ENCODE measurements at places on chromosomes 11 and 22.

DNA sequence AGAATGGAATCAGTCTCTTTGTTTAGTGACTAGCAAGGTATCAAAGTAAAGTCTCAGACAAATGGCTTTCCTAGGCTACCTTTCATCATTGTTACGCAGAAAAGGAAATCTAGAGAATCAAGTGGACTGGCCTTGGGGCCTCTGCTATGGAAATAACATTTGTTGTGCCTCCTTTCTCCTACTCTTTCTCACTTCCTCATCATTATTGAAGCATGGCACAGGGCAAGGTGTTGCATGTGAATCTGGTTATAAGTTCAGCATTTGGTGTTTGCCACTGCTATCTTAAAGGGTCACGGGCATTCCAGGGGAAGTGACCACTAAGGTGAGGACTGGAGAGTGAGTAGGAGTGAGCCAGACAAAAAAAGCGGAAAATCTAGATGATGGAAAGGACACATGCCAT is 54.9 kb downstream of the GLYATL1 start:
- DNase-seq, result no peak

DNA sequence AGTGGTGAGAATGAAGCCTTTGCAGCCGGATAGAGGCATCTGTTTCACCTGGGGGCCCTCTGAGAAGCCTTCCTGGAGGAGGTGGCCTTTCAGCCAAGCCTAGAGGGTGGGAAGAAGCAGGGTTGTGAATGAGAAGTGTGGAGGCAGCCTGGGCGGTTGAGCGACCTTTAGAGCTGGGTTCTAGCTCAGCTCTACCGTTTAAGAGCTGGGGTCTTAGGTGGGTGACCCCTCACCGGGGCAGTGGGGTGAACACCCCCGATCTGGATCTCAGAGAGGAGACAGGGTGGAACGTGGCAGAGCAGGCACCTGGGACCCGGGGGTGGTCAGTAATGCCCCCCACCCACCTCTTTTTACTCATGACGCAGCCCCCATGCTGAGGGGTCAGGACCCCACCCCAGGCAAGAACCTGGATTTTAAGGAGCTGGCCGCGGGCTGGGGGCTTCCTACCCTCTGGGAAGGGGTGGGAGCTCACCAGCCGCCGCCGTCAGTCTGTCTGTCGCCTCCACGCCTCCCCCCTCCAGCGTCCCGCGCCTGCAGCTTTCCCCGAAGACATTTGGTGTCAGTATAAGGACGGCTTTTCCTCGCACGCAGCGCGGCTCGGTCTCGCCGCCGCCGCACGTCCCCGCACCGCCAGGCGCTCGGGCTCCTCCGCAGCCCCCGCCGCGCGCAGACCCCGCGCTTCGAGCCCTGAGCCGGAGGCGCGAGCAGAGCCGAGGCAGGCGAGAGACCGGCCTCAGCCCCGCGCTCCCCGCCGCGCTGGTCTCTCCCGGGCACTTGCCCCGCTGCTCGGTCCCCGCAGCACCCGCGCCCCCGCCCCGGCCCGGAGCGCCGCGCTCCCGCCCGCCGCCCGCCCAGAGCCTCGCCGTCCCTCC is 13.3 kb upstream of the CACNA1I start:
- no peak for DNase-seq

- no peak for DNase-seq
Measured at GRCh38 chr11:121703201-121703600, 250.4 kb upstream of the SORL1-AS1 start.

- no peak for DNase-seq
Measured at GRCh38 chr11:69435161-69435986, 46.1 kb upstream of the LINC01488 start.

GRCh38 chr22:33873186-33873585 is 47.1 kb downstream of the LARGE1 start:
- DNase-seq, result no peak
